ENCODE measurements at places on chromosomes 2 and 18.

- no peak for DNase-seq
These were observed 2005.9 kb upstream of the CELF4 start for GRCh38 chr18:39571511-39571910.

DNA sequence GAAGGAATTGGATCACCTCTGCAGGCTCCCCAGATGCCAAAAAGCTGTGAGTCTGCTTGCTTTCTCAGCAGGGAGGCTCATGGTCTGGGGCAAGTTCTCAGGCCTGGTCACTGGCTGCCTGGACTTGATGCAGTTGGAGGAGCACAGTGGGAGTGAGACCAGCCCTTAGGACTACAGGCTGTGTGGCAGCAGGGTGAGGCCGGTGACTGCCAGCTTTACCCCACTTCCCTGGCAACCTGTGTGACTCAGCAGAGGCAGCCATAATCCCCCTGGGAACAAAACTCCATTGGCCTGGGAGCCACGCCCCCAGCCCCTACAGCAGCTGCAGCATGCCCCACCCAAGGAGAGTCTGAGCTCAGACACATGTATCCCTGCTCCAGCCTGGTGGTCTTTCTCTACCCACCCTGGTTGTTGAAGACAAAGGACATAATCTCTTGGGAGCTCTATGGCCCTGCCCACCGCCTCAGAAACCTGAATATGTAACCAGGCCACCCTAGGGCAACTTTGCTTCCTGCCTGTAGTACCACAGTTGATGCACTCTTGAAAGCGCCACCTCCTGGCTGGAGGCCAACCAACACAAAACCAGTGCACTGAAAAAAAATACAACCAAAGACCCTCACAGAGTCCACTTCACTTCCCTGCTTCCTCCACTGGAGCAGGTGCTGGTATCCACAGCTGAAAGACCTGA lies 106.8 kb upstream of the SPATS2L start:
- DNase-seq: no peak

- no peak for DNase-seq
These were observed 1.7 kb upstream of the DYSF start for GRCh38 chr2:71451705-71452104.

DNA sequence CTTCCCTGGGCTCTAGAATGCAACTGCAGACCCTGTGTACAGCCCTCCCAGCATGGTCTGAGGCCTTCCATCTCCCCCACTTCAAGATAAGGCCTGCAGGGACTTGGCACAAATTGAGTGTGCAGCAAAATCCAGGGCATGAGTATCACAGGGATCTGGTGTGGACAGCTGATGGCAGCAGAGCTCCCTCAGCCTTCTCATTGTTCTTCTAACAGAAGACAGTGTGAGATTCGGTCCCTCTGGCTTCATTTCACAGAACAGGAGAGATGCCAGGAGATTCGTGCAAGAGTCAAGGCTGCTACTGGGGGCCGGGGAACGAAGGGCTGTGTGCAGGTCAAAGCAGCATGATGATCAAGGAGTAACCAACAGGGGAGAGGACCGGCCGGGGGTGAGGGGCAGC lies 85.8 kb downstream of the UXS1 start:
- DNase-seq: no peak

- no peak for DNase-seq
These were observed 558 bp upstream of the GAREM2 start for GRCh38 chr2:26172189-26172870.
